Ascending aorta (tissue), 2 donors: ENCODE measurements at places on chromosomes 4 and X.

DNA sequence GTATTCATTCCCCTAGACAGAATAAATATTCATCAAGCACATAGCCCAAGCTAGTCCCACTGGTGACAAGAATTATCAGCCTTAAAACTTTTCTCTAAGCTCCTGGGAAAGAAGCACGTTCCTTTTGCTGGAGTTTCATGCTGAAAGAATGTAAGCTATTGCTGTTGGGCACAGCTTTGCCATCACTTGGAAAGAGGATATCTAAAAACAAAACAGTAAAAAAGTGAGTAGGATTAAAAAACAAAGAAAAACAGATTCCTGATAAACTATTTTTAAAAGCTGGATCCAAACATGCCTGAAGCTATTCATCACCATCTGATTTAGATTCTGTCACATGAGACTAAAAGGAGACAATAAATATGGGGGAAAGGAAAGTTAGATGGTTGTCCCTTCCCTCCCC, 176.8 kb downstream of the SCFD2 start:
- DNase-seq = no peak

DNA sequence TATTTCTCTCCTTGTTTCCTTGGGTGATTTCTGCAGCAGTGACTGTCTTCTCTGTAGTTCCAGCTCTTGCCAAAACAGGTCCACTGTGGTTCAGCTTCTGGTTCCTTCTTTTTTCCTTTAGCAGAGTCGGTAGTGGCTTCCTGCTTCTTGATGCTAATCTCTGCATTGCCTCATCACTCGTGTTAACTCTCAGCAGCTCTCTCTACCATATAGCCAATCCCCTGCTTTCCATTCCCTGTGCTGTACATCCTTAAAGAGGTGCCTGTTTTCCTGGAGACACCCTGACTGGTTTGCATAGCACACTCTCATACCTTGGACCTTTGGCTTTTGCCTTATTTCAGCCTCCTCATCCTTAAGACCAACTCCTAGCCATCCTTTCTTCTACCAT, 191.2 kb upstream of the LNX1 start:
- DNase-seq = no peak

DNA sequence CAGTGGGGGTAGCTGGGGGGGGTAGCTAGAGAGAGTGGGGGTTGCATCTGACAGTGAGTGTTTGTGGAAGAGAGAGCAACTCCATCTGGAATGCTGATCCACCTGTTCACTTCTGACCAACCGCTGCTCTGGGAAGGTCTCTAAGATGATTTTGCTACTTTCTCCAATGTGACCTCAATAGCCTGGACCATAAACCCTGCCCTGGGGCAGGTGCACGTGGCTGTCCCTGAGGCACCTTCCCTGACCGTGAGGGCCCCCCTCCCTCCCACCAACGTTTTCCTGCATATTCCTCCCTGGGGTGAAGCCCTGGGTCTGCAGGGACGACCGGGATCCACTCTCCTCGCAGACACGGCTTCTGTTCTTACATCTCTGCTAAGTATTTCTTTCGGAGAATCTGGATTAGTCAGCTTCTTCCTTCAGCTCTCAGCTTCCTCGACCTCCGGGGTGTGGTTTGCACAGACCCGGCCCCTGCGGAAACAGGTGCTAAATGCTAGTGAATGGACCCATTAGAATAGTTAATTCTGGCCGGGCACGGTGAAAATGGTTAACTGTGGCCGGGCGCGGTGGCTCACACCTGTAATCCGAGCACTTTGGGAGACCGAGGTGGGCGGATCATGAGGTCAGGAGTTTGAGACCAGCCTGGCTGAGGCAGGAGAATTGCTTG, 21.4 kb upstream of the PLCXD1 start:
- no peak for DNase-seq

DNA sequence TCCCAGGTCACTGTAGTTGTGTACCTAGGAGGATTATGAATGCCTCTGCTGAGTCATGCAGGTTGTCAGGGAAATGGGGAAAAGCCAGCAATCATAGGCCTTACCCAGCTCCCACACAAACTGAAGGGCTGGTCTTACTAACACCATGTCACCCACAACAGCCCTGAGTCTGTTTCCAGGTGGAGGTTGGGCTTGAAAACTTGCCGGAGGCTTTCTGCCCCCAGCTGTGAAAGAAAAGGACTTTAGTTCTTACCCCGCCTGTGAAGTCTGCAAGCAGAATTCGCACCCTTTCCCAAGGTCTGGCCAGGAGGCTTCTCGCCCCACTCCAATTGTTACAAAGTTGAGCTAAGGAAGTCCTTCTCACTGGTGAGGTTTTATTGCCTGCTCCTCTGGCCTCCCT, 143.9 kb downstream of the RPS6KA6 start:
- no peak for DNase-seq
